ENCODE measurements at places on chromosomes 13 and 19.

DNA sequence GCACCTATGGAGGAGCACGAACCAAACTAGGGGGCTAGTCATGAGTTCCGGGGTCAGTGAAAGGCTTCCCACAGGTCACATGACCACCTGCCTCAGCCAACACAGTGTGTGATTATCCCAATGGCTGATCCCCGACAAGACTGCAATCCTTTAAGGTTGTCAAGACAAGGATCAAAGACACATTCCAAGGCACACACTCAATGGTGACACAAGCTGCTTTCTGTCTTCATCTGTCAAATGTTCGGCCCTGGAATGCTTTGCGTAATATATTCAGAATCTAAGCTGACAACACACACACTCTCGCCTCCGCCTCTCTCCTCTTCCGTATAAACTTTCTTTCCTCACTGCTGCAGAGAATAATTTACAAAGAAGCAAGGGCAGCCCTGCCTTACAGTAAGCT, 11.7 kb downstream of the RANBP3 start:
- no peak for DNase-seq

GRCh38 chr19:33722456-33723239, 74.0 kb upstream of the KCTD15 start:
- DNase-seq: no peak

- DNase-seq: no peak
Measured at GRCh38 chr13:81304121-81304659, 963.3 kb upstream of the SPRY2 start.

DNA sequence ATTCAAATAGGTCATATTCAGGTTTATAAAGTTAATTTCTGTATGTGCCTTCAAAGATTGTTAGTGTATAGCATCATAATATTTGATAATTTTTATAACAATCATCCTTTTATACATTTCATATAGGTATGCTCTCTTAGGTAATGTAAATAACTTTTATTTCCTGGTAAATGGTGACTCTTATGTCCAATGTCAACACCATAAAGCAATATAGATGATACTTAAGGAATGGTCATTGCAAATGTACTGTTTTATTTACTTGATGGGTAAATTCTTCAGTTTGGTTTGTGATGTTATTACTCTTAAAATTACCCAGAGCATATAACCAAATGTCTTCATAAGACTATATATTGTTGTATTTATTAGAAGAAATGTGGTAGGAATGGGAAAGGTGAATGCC, 928.7 kb downstream of the PCDH9 start:
- no peak for DNase-seq

GRCh38 chr19:46574533-46574932, 26.6 kb upstream of the CALM3 start:
- no peak for DNase-seq

- no peak for DNase-seq
Measured at GRCh38 chr19:1225440-1226226, 12.2 kb downstream of the CBARP start.

DNA sequence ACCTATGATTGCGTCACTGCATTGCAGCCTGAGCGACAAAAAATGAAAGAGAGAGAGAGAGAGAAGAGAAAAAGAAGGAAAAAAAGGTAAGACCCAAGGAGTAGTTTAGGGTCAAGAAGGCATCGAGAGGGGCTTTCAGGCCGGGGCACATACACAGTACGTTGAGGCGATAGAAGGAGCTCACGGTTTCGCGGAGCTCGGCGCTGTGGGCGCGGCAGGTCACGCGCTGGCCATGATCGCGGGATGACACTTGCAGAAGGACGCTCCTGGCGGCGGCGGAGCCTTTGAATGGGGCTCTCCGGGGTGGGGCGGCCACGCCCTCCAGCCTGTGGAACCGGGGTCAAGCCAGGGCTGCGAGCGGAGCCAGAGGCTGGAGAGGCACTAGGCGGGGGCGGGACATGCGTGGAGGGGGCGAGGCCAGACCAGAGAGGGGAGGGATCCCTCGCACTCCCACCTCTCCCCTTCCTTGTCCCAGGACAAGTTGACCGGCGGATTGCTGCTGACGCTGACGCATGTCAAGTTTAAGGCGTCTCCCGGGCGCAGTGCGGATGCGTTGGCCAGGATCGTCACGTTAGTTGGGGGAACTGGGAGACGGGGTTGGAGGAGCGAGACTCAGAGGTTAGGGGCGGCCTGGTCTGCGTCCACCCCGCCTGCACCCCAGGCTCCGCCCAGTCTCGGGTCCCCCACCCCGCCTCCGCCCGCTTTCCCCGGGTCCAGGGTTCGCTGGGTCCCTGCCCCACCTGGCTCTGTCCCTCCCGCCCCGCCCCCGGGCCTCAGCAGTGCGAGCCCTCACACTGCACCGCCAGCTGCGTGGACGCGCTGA, 6.9 kb downstream of the NPHS1 start:
- no peak for DNase-seq

DNA sequence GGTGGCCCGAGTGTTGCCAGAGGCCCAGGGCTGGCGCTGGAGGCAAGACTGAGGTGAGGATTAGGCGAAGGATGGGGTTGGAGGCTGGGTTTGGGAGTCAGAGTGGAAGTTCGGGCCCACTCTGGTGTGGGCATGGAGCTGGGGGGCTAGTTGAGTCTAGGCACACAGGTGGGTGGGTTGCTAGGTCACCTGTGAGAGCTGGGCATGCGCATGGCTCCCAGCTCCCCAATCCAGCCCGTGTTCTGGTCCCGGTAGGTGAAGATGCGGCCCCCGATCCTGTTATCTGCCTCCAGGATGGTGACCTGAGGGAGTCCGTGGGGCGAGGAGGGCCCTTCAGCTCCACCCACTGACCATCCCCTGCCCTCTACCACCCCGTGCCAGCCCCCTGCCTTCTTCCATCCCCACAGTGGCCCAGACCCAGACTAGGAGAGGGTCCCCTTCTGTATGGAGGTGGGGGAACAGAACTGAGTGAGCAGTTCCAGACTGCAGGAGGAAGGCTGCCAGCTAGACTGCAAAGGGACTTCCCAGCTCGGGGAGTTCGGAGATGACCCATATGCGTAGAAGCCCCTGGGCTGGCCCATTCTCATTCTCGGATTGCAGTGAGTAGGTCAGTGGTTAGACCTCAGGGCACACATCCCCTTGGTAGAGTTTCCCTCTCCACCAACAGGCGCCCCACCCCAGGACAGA, 1.7 kb downstream of the IL4I1 start:
- no peak for DNase-seq

DNA sequence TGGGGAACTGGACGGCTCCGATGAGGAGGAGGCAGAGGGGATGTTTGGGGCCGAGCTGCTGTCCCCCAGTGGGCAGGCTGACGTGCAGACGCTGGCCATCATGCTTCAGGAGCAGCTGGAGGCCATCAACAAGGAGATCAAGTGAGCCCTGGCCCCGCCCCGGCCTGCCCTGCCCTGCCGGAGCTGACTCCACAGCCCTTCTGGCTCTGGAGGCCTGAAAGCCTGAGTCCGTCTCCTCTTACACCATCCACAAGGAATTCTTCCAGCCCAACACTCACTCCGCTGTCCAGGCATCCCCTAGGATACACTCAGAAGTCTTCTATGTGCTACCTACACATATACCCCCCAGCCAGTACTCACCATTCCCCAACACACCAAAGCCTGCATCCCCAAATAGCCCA, 17.4 kb downstream of the PPFIA3 start:
- DNase-seq: no peak

GRCh38 chr13:87274209-87274819, 396.9 kb upstream of the SLITRK5 start:
- DNase-seq: peak; percentile 73

DNA sequence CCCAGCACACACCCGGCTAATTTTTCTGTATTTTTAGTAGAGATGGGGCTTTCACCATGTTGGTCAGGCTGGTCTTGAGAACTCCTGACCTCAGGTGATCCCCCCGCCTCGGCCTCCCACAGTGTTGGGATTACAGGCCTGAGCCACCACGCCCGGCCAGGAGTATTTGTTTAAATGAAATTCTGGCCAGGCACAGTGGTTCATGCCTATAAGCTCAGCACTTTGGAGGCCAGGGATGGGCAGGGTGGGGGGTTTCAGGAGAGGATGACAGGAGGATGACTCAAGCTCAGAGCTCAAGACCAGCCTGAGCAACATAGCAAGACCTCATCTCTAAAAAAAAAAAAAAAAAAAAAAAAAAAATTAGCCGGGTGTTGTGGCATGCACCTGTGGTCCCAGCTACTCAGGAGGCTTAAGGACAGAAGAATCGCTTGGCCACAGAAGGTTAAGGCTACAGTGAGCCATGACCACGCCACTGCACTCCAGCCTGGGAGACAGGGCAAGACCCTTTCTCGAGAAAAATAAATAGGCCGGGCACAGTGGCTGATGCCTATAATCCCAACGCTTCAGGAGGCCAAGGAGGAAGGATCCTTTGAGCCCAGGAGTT, 8.2 kb upstream of the DHDH start:
- no peak for DNase-seq

DNA sequence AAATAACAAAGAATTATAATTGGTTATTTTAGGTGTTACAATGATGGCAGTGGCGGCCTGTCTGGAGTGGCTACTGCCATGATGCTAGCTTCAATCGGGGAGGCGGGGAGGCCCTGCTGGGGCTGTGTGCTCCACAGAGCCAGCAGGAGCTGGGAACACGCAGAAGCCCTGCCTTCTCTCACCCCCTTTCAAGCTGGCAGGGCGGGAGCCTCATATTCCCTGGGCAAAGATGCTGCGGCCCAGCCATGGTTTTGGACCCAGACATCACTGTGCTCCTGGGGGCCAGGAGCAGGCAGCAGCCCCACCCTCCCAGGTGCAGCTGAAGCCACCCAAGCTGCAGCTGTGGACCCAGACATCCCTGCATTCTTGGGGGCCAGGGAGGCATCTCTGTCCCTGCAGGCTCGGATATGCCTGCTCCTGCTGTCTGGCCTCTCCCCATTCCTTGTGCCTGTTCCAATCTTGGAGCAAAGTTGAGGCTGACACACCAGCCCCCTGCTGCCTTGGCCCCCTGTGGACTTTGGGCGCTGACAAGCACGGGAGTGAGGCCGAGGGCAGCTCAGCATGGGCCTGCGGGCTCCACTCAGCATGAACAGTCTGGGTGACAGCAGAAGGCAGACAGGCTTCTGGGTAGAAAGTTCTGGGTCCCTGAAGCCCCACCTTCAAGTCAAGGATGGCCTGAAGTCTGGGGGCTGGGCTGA, 263.1 kb upstream of the HTR2A start:
- no peak for DNase-seq

GRCh38 chr13:27587095-27587746, 33.1 kb downstream of the LNX2 start:
- DNase-seq: no peak

DNA sequence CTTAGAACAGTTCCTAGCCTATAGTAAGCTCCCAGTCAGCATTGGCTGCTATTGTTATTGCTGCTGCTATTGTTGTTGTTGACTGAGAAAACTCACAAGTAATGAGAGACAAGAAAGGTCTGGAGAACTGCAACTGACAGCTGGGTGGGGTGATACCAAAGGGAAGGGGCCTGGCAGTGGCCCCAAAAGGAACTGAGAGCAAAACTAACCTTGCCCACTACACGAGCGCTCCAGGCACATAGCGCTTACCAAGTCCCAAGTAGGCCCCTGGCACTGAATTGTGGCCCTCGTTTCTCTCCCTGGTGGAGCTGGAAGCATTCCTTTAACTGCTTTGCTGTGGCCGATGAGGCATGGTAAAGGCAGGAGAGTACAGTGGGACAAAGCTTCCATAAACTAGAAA, 59.7 kb downstream of the KCTD12 start:
- no peak for DNase-seq

- no peak for DNase-seq
Measured at GRCh38 chr19:30676990-30677679, 305.0 kb downstream of the ZNF536 start.

- peak; percentile 66 for DNase-seq
Measured at GRCh38 chr19:46718157-46718933, 1.4 kb upstream of the PRKD2 start.
